ENCODE measurements at places on chromosomes 2 and 18. TPM values are rescaled to one million over a fixed set of nuclear protein-coding genes. Genes with fewer than 3 reads are reported as not detected.

GRCh38 chr18:24802456-24802855 is 342.0 kb downstream of the HRH4 start:
- no peak for DNase-seq

- no peak for DNase-seq
These were observed 67.1 kb downstream of the SUMO1 start for GRCh38 chr2:202171241-202171825.

DNA sequence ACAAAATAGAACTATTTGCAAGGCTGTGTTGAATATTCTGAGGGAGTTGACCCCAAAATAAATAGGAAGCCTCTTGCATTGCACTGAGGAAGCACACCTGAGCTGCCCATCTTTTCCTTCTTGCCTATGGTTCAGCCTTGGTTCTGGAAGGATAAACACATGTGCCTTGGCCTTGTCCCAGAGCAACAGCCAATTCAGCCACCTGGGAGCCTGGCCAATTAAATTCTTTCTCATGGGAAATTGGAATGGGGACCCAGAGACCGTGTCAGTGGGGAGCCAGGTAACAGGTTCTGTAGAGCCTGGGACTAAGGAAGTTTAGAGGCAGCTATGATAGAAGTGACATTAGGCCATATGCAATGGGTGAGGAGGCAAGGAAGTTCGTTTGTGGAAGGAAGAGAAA is 99.6 kb downstream of the KLF7 start:
- DNase-seq = no peak

DNA sequence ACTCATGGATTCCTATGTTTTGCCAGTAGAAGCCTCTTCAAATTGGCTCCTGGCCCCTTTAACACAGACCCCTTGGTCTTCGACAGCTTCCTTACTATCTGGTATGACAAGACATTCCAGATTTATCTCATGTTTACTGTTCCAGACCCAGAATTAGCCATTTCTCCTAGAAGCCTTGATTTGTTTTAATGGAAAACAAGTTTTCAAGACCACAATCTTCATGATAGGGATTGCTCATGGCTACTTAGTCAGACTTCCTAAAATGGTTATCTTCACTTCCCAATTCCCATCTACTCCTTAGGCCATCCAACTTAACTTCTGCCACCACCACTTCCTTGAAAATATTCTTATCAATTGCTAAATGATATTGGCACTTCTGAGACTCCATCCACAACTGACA is 63.2 kb downstream of the TTC32 start:
- no peak for DNase-seq

DNA sequence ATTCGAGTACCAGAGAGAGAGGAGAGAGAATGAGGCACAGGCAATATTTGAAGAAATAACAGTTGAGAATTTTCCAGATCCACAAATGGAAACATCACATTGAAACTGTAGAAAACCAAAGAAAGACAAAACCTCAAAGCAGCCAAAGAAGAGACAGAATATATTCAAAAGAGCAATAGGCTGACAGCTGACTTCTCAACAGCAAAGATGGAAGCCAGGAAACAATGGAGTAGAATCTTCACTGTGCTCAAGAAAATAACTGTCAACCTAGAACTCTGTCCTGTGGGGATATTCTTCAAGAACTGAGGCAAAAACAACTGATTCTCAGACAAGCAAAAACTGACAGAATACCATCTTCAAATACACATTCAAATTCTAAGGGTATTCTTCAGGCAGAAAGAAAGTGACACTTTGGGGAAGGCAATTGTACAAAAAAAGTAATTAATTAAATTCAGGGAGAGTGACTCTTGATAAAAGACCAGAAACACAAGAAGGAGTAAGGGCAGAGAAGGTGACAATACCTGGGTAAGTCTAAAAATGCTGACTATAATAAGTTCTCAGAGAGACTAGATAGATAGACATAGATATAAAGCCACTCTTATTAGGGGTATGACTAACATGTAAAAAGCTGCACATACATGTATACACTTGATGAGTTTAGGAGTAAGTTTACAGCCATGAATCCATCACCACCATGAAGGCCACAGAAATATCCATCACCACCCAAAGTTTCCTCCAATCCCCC is 25.6 kb downstream of the ANKMY1 start:
- no peak for DNase-seq

- no peak for DNase-seq
These were observed 1097.2 kb downstream of the TDRD15 start for GRCh38 chr2:22221006-22221405.

GRCh38 chr18:23369266-23369665 is 83.8 kb upstream of the RIOK3 start:
- no peak for DNase-seq

GRCh38 chr18:79940814-79941472 is 10.5 kb downstream of the SLC66A2 start:
- DNase-seq = no peak

RGPD3 gene
- 0.07 TPM for polyA plus RNA-seq

ACKR3 gene
- 35.8 TPM for polyA plus RNA-seq

IKZF2 gene
- 3.2 TPM for polyA plus RNA-seq
